Right ventricle myocardium inferior (tissue), 1 donor: ENCODE measurements at places on chromosomes 12 and 14. TPM values are rescaled to one million over a fixed set of nuclear protein-coding genes. Genes with fewer than 3 reads are reported as not detected.

Gene CHD8
- total RNA-seq: 27.0 TPM

Gene SLC7A7
- total RNA-seq: 5.8 TPM

DNA sequence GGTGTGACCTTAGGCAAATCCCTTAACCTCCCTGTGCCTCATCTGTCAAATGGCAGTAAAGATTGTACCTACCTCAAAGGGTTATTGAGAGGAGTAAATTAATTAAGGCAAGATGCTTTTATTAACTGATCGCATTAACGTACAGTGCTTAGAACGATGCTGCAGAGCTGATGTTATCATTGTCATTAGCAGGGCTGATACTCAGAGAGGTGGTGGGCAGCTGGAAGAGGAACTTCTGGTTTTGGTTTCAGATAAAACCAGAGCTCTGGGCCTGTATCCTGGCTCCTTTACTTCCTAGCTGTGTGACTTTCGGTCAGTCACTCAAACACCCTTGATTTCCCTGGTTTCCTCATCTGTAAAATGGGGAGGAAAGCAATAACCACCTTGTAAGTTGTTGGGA lies 55.1 kb downstream of the CALM1 start:
- DNase-seq: no peak

- no peak for DNase-seq
These were observed 82.4 kb upstream of the MYF6 start for GRCh38 chr12:80625051-80625450.

GRCh38 chr12:7483343-7483742 lies 20.2 kb downstream of the CD163 start:
- DNase-seq: no peak
